ENCODE measurements at places on chromosomes 16 and 17. TPM values are rescaled to one million over a fixed set of nuclear protein-coding genes. Genes with fewer than 3 reads are reported as not detected.
A peak's percentile ranks its signal among the peaks of the same experiment; 100 is the strongest.

TMEM220 gene
- total RNA-seq, result 27.0 TPM

KRTAP2-3 gene
- not detected for total RNA-seq

DNA sequence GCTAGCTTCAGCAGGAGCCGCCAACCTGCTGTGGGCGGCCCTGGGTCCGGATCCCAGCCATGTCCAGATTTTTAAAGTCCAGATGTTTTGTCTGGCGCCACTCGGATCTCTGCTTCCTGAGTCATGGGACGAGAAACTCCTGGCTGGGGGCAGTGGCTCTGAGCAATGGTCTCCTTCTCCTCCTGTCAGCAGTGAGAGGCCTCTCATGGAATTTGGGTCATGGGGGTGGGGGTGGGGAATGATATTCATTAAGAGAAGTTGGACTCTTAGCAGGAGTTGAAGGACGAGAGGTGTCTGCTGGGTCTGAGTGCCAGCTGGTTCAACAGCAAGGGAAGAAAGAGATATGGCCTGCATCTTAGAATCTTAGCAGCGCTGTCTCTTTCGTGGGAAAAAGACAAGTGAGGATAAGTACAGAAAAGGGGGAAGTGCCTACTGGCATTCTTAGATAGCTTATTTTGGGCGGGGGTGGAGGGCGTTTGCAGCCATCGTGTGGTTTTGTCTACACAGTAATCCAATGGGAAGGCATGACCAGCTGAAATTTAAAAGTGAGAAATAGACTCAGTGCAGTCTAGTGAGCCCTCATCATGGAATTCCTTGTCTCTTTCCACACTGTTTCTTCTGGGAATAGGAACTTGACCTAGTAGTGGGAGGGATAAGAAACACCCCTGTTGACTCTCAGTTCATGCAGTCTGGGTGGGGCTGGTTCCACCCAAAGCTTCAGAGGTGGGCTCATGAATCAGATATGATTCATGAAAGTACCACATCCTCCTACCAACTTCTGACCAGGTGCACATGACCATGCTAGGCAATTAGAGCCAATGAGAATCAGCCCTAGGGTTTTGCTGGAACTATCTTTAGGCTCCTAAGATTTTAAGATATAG is 80.5 kb downstream of the MYH13 start:
- no peak for DNase-seq
- no peak overlapping the region for H3K4me3 ChIP-seq
- H3K4me1 ChIP-seq, result no peaks in the 10 kb centered on the region
- no peaks in the 10 kb centered on the region for H3K27me3 ChIP-seq

GRCh38 chr17:49191409-49191916 is 18.9 kb downstream of the GNGT2 start:
- DNase-seq, result no peak
- H3K27ac ChIP-seq, result peak overlapping the region; percentile 89
- H3K27me3 ChIP-seq, result no peaks in the 10 kb centered on the region
- H3K4me1 ChIP-seq, result no peaks in the 10 kb centered on the region

PITPNM3 gene
- total RNA-seq, result 1.1 TPM

DNA sequence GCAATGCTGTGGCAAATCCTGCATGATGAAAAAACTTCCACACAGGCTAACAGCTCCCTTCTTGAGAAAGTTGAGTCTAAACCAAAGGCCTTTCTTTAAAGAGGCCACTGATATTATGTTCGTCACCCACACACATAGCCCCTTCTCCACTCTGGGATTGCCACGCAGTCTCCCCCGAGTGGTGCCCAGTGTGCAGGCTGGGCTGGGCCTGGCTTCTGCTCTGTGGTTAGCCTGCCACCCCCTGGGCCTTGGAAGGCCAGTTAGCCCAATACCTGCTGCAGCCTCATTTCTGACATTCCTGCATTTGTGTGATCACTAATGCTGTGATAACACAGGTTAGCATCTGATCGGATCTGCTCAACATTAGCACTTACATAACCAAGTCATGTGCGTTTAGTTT is 44.8 kb downstream of the CDH3 start:
- DNase-seq, result no peak
- no peak overlapping the region for H3K27ac ChIP-seq
- no peaks in the 10 kb centered on the region for H3K36me3 ChIP-seq
- H3K4me1 ChIP-seq, result no peaks in the 10 kb centered on the region
- H3K27me3 ChIP-seq, result no peaks in the 10 kb centered on the region

DNA sequence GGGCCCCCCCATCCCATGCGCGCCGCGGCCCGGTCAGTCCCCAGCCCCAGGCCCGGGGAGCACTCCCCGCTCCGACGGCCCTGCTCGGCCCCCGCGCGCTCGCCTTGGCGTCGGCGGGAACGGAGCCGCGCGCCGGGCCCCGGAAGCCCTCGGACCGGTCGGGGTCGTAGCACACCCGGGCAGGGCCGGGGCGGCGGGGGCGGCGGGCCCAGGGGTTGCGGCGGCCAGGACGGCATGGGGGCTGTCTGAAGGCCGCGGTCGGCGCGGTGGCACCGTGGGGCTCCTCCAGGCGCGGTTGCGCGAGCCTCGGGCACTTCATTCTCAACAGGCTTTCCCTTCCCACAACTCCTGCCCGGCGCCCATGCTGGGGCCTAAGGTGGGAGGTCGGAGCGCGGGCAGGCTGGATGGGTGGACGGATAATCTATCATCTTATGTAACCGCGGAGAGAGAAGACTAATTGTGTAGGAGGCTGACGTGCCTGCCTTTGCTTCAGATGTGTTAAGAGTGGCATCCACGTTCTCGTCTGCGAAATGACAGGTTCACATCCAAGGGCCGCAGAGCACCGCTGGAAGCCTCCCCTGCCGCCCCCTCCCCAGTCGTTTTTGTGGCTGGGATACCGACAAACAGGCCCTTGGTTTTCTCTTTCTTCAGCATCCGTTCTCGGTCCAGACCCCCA is 708 bp downstream of the BAIAP2 start:
- no peaks in the 10 kb centered on the region for H3K36me3 ChIP-seq
- H3K27me3 ChIP-seq, result no peaks in the 10 kb centered on the region
- peak overlapping the region; percentile 72 for H3K27ac ChIP-seq
- no peak for DNase-seq

DNA sequence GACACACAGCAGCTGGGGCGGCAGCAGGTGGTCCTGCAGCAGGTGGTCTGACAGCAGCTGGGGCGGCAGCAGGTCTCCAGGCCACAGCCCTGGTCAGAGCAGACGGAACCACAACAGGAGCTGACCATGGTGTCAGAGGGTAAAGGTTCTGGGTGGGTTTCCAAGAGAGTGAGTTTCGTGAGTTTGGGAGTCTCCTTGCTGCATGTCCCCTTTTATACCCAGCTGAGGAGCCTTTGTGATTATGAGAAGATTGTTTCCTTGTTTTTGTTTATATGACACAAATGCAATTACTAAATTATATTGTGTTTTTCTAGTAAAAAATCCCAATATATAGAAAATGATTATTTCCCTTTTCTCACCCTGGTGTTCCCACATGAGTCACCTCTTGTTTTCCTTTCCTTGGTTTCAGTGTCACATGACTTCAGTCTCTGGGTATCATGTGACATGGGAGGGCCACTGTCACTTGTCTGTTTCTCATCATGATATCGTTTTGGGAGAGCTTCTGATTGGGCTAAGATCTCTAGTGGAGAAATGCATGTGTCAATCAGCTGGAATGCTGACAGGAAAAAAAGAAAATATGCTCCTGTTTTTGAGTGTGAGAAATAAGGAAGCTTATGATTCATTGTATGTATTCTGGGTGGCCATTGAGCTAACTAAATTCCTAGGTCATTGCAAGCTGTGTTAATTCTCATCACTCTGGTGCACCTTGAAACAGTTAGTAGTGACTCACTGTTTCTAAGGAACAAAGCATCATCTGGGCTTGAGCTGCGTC is at the start of gene KRTAP4-6:
KRTAP4-6 (minus strand) TSS at position 185 of the 772 bp plus-strand sequence; CDS start at position 128, 57 bp downstream.
- H3K4me3 ChIP-seq, result no peak within 1 kb of the TSS
- no peak for DNase-seq
- H3K27me3 ChIP-seq, result no peaks in the 10 kb centered on the region
- no peak within 1 kb of the TSS for H3K27ac ChIP-seq
- no peaks in the 10 kb centered on the region for H3K4me1 ChIP-seq

- H3K4me1 ChIP-seq, result no peaks in the 10 kb centered on the region
- DNase-seq, result no peak
- H3K36me3 ChIP-seq, result no peaks in the 10 kb centered on the region
- no peak overlapping the region for H3K27ac ChIP-seq
Measured at GRCh38 chr17:73613271-73614233, 30.7 kb downstream of the SDK2 start.

GRCh38 chr17:14427900-14428647 is 127.2 kb downstream of the HS3ST3B1 start:
- no peaks in the 10 kb centered on the region for H3K27me3 ChIP-seq
- H3K36me3 ChIP-seq, result no peaks in the 10 kb centered on the region
- no peak overlapping the region for H3K4me3 ChIP-seq
- H3K4me1 ChIP-seq, result no peaks in the 10 kb centered on the region
- no peak overlapping the region for H3K27ac ChIP-seq

GRCh38 chr17:79852748-79853147 is 13.5 kb upstream of the CBX4 start:
- peak overlapping the region; percentile 31 for H3K4me3 ChIP-seq
- DNase-seq, result no peak
- no peaks in the 10 kb centered on the region for H3K27me3 ChIP-seq

ODAD4 gene
- total RNA-seq, result not detected

C16orf89 gene
- not detected for total RNA-seq

GRCh38 chr17:11331547-11332513 is 90.8 kb downstream of the SHISA6 start:
- H3K4me3 ChIP-seq, result no peak overlapping the region
- no peaks in the 10 kb centered on the region for H3K4me1 ChIP-seq
- DNase-seq, result no peak
- no peak overlapping the region for H3K27ac ChIP-seq
- H3K27me3 ChIP-seq, result no peaks in the 10 kb centered on the region

DNA sequence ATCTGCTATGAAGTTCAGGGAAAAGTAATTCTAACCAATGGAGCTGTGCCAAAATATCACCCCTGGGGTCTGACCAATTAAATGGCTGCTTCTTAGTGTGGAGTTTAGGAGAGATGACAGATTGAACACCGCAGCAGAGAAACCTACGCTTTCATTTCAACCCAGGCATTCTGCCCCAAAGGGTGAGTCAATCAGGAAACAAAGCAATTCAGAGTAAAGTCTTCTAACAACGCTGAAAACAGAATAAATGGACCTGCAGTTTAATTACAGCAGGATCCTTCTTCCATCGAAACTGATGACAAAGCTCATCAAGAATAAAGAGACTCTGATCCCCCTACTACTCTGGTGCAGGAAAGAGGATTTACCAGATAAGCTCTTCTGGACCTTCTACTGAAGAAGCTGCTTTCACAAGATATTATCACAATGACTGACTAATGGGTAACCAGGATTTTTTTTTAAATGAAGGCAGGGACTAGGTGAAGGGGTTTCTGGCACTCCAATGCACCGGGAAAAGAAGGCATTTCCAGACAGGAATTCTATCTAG is 16.7 kb downstream of the RFFL start:
- DNase-seq, result no peak
- no peak overlapping the region for H3K4me3 ChIP-seq
- no peak overlapping the region for H3K27ac ChIP-seq

RBL2 gene
- total RNA-seq, result 63.1 TPM

ASPA gene
- 5.8 TPM for total RNA-seq

- no peak for DNase-seq
- peak overlapping the region; percentile 97 for H3K27ac ChIP-seq
- no peaks in the 10 kb centered on the region for H3K36me3 ChIP-seq
- peak overlapping the region; percentile 82 for H3K4me3 ChIP-seq
- H3K4me1 ChIP-seq, result no peaks in the 10 kb centered on the region
- no peaks in the 10 kb centered on the region for H3K27me3 ChIP-seq
Measured at GRCh38 chr17:64145375-64145750, 15.4 kb upstream of the ERN1 start.

SCNN1B gene
- not detected for total RNA-seq

- no peak overlapping the region for H3K4me3 ChIP-seq
- DNase-seq, result no peak
- H3K4me1 ChIP-seq, result no peaks in the 10 kb centered on the region
- no peaks in the 10 kb centered on the region for H3K36me3 ChIP-seq
- no peak overlapping the region for H3K27ac ChIP-seq
Measured at GRCh38 chr17:14121952-14122351, 52.6 kb downstream of the COX10 start.

ITGAX gene
- 6.8 TPM for total RNA-seq

PMFBP1 gene
- 0.19 TPM for total RNA-seq

DNA sequence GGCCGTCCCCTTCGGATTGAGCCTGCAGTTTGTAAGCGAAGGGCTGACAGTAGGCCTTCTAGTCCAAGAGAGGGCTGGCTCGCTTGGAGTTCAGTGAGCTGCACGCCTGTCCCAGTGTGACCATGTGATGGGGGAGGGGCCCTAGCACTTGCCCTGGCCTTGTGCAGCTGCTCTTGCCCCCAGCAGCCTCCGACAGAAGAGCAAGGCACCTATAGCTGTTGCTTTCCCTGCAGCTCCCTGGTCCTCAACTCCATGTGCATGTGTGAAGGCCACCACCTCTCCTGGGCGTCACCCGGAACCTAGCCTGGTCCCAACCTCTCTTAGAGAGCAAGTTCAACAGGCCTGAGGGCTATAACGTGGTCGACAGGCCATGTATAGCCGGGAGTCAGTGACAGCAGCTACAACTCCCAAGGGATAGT is 5.6 kb downstream of the SPHK1 start:
- H3K36me3 ChIP-seq, result no peaks in the 10 kb centered on the region
- H3K27me3 ChIP-seq, result no peaks in the 10 kb centered on the region
- H3K27ac ChIP-seq, result no peak overlapping the region

CES5A gene
- 2.5 TPM for total RNA-seq

- H3K36me3 ChIP-seq, result no peaks in the 10 kb centered on the region
- no peaks in the 10 kb centered on the region for H3K27me3 ChIP-seq
- no peak overlapping the region for H3K4me3 ChIP-seq
- no peak overlapping the region for H3K27ac ChIP-seq
- no peaks in the 10 kb centered on the region for H3K4me1 ChIP-seq
Measured at GRCh38 chr17:39175695-39176093, 9.7 kb upstream of the ARL5C start.

DNA sequence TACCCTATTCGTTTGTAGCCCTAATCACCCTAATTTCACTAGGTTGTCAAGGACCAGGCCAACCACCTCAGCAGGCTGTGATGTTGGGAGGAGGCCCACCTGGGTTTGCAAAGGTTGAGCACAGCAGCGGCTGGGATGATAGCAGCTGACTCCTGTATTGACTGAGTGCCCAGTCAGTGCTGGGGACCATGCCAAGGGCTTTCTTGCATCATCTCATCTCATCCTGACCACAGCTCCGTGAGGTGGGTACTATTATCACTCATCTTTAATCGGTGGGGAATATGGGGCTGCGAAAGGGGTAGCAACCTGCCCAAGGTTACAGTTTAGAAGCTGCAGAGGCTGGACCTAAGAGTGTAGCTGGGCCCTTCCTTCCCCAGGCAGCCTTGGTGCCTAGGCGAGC is 11.7 kb downstream of the ATPAF2 start:
- H3K4me1 ChIP-seq, result no peaks in the 10 kb centered on the region
- no peaks in the 10 kb centered on the region for H3K36me3 ChIP-seq
- DNase-seq, result peak; percentile 85
- H3K27me3 ChIP-seq, result no peaks in the 10 kb centered on the region
- H3K4me3 ChIP-seq, result no peak overlapping the region

OSGIN1 gene
- total RNA-seq, result 170 TPM

GRCh38 chr16:4203748-4204147 is 38.1 kb downstream of the SRL start:
- H3K27ac ChIP-seq, result no peak overlapping the region
- H3K4me1 ChIP-seq, result no peaks in the 10 kb centered on the region
- no peak for DNase-seq

GRCh38 chr16:57699481-57699880 is 4.9 kb downstream of the DRC7 start:
- H3K27ac ChIP-seq, result no peak overlapping the region
- H3K4me3 ChIP-seq, result no peak overlapping the region
- no peaks in the 10 kb centered on the region for H3K36me3 ChIP-seq
- H3K4me1 ChIP-seq, result peaks cover 10% of the 10 kb centered on the region

NDRG4 gene
- 0.95 TPM for total RNA-seq

Data from right lobe of liver (tissue), 6 donors.